Eye (tissue), 1 donor: ENCODE measurements at places on chromosomes 6 and 20.

GRCh38 chr6:18441251-18441979 lies 54.3 kb downstream of the RNF144B start:
- DNase-seq = no peak

- DNase-seq = no peak
Measured at GRCh38 chr20:10137032-10137431, 81.6 kb upstream of the SNAP25 start.

DNA sequence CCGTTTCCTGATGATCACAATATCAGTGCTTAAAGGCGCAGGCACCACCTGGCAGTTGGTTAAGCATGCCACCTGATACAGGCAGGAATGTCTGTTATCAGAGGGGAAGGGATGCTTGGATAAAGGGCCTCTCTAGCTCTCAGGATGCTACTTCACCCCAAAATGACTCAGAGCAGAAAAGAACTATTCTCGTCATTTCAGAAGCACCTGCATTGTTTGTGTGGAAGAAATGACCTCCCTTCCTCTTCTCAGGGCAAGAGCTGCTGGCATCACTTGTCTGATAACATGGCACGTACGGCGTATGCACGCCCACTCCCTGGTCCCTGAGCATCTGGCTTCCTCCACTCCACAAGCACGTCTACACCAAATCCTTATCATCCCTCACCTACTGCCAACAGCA lies 47.3 kb downstream of the ATP9A start:
- no peak for DNase-seq

- peak; percentile 62 for DNase-seq
Measured at GRCh38 chr20:54476169-54477009, 996 bp downstream of the DOK5 start.

- DNase-seq = no peak
Measured at GRCh38 chr6:24903681-24904080, 32.1 kb downstream of the RIPOR2 start.

GRCh38 chr20:45444050-45444449 lies 25.5 kb upstream of the WFDC2 start:
- DNase-seq = no peak

GRCh38 chr6:106003268-106003987 lies 82.7 kb upstream of the PRDM1 start:
- DNase-seq = no peak

GRCh38 chr6:119112812-119113530 lies 34.5 kb upstream of the FAM184A start:
- no peak for DNase-seq

DNA sequence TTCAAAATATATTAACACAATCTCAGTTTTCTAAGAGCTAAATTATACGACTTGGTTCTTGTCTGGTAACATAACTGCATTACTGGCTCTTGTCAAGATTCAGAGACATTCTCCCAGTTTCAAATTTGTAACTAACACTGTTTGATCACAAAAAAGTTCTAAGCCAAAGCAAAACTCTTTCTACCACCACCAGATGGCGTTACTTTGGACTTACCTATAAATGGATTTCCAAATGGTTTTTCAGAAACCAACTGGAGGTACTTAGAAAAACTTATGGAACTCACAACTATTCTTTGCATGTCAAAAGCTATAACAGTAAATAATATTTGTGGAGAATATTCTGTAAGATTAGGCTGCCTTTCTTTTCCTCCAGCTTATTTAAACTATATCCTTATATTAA lies 34.2 kb upstream of the GFRAL start:
- DNase-seq = no peak

DNA sequence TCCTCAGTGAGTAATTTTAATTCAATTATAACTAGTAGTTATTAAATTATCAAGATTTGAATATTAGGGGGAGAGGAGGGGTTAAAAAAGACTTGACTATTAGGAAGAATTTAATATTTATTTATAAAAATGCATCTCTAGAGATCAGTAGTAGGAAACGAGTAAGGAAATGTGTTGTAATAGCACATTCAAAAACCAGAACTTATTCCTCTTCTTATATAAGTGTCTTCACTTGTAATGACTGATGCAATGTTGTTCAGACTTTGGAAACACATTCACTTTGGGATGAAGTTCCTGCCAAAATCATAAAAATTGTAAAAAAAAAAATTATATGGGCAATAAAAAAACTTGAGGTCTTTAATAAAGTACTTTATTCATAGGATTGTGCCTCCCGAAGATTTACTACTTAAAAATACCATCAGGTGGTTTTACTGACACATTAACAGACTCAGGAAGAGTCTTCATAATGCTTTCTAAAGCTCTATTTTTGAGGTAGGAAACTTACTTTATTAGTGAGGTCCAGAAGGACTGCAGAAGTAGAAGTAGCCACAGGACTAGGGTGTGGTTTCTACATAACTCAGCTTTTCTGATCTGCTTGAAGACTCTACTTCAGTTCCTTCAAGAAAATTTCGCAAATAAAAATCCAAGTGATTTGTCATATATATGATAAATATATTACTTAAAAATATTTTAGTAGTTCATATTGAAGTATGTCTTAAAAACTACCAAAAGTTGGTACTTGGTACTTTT lies 59.8 kb downstream of the CCDC170 start:
- no peak for DNase-seq

DNA sequence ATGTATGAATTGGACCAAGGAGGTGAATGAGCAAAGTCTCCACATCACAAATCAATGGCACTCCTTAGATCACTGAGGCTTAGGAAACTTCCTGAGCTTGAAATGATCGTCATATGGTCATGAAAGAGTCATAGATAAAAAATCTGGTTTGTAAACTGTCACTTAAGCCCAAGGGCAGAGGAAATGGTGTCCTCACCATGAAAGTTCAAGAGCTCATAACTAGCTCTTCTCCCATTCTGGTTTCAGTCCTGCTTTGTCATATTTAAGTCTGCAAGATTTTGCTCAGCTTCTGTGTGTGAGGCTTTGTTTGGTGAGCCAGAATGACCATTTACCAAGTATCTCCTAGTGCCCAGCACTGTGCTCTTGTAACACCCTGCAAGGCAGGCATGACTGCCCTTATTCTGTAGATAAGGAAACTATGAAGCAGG lies 60.5 kb downstream of the GJA10 start:
- no peak for DNase-seq

DNA sequence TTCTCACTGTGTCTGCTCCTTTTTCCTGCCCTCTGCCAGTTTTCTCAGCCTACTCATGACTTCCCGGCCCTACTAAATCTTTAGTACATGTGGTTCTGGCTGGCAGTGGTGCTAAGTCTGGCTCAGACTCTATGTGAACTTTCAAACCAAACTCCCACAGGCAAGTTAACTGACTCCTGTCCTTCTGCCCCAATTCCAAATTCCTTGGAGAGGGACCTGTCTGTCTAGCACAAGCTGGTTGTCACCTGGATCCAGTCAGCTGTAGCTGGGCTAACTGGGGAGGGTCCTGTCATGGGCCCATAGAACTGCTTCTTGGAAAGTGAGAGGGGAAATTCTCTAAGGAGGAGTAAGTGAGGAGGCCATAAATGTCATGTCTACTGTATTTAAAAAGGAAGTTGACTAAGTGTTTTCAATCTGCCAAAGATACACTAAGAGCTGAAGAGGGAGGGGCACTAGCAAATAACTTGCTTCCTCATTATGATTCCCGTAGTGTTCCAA lies 240.1 kb downstream of the KCNQ5 start:
- no peak for DNase-seq

- no peak for DNase-seq
Measured at GRCh38 chr6:31768363-31769257, 6.2 kb downstream of the SAPCD1 start.

DNA sequence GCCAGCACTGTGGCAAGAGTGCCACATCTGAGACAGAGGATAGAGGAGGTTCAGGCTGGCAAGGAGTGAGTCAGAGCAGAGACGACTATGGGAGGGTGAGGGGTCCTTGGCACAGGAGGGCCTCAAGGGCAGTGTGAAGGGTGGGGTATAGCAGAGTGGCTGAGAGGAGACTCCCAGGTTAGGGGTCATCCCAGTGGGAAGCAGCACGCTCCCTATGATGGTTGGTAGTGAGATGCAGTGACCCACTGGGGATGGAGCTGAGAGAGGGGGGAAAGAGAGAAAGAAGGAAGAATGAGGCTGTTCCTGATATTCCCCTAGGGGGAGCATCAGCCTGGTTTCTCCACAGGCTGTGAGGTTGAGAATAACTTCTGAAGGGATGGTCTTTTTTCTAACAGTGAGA lies 97.3 kb downstream of the INSM1 start:
- peak; percentile 62 for DNase-seq

DNA sequence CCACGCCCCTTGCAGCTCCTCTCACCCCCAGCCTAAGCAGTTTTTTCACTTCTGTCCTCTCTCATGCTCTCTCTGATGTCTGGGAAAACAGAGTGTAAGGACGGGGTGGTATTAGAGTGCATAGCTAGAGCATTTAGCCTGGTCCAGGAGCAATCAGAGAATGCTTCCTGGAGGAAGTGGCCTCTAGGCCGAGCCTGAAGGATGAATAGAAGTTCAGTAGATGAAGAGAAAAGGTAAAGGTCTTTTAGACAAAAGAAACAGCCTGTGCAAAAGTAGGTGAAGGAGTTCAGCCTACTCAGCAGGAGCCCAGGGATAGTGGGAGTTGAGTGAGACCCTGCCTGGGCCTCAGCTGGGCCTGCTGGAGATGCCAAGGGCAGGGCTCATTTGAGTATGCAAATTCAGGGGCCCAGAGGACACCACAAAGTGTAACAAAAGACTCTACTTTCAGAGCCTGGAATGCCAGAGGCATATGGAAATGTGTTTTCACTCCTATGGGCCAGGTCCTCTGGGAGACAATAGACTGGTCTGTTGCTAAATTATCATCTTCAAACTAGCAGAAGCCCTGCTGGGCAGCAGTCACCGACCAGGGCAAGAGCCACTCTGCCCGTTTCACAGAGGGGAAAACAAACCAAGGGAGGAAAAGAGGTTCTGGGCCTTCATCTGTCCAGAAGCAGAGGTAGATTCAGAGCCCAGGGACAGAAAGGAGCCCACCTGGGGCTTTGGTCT lies 19.7 kb upstream of the TM9SF4 start:
- no peak for DNase-seq
